ENCODE measurements at places on chromosomes 16 and 17.

GRCh38 chr17:36755586-36755985 is 154.2 kb downstream of the MRM1 start:
- DNase-seq = peak; percentile 17

DNA sequence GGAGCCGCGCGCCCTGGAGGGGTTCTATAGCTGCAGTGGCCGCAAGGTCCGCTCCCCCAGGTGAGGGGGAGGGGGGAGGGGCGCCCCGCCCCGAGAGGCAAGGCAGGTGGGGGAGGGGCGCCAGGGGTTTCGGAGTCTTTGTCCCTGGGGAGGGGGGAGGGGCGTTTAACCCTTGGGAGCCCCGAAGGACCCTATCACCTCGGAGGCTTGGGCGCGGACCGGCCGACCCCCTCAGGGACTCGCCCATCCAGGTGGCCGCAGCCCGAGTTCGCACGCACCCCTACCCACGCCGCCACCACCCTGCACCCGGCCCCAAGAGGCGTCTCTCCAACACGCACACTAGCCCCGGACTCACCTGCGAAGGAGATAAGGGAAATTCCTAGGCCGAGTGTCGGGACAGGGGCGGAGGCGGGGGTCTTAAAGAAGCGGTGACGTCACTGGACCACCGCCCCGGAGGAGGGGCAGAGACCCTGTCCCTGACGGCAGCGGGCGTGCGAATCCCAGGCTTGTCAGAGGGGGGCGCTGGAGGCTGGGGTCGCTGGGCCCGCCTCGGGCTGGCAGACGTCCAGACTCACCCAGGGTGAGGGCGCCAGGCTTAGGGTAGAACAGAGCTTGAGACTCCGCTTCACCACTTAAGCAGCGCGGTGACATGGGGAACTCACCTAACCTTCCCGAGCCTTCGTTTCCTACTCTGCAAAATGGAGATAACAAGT is at the start of gene CLDN6:
Gene CLDN6, minus strand, starts transcription at position 390 of the 713 bp plus-strand sequence. CDS start 2,162 bp downstream, outside the sequence.
- no peak for DNase-seq

DNA sequence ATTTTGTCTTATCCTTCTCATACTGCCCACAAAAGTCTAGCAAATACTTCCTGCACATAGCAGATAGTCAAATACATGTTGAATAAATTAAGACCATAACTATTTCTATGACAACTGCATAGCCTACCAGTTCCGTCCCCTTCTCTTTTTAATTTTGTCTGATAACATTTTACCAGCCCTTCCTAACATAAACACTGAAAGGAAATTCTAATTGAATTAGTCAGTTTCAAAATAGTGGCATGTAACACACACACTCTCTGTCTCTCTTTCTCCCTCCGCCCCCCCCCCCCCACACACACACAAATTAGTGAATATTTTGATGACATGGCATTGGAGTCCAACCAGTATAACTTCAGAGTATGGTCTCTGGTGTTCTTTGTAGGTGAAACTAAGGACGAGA is 41.8 kb downstream of the TNRC6C start:
- DNase-seq = peak; percentile 31

- peak; percentile 78 for DNase-seq
These were observed 24.1 kb downstream of the BAHCC1 start for GRCh38 chr17:81419319-81419885.

DNA sequence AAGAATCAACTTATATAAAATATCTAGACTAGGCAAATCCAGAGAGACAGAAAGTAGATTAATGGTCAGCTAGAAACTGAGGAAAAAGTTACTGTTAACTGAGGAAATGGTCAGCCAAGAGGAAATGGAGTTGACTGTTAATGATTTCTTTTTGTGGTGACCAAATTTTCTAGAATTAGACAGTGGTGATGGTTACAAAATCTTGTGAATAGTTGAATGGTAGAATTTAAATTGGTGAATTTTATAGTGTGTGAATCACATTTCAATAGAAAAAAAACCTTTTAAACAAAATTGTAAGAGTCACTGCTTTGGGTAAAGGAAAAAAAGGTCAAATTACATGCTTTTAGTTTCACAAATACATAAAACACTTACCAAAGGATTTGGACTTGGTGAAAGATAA is 30.0 kb downstream of the APPBP2 start:
- DNase-seq = no peak

GRCh38 chr17:82840431-82840831 is 609 bp upstream of the ZNF750 start:
- no peak for DNase-seq

- no peak for DNase-seq
These were observed 10.2 kb upstream of the RSKR start for GRCh38 chr17:28624148-28624547.

DNA sequence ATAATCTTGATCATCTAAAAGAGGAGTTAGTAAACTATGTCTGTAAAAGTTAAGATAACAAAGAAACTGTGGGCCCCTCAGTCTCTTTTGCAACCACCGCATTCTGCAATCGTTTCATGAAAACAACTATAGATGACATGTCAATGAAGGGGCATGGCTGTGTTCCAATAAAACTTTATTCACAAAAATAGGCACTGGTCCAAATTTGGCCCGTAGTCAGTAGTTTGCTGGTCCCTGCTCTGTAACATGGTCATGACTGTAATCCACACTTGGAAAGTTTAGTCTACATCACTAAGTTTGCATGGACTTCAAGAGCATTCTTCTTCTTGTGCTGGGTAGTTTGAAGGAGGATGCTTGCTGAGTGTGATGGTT is 299.3 kb upstream of the PSMD7 start:
- DNase-seq = no peak

DNA sequence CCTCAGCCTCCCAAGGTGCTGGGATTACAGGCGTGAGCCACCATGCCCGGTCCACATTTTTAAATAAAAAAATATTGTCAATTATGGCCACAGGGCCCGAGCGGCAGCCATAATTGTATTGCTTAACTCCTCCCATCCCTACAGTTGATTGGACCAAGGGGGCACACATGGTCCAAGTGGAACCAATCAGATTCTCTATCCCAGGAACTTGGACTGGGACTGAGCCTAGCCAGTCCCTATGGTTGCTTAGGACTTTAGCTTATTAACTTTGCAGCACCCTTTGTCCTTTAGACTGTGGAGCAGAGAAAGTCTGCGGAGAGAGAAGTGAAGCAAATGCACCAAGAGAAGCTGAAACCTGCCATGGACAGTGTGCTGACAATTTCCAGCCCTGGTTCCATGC is 5.5 kb upstream of the RDM1 start:
- DNase-seq = no peak

- DNase-seq = peak; percentile 70
These were observed 34.1 kb downstream of the HIC1 start for GRCh38 chr17:2089021-2089422.

- no peak for DNase-seq
These were observed 34.3 kb downstream of the C17orf75 start for GRCh38 chr17:32307658-32308057.

DNA sequence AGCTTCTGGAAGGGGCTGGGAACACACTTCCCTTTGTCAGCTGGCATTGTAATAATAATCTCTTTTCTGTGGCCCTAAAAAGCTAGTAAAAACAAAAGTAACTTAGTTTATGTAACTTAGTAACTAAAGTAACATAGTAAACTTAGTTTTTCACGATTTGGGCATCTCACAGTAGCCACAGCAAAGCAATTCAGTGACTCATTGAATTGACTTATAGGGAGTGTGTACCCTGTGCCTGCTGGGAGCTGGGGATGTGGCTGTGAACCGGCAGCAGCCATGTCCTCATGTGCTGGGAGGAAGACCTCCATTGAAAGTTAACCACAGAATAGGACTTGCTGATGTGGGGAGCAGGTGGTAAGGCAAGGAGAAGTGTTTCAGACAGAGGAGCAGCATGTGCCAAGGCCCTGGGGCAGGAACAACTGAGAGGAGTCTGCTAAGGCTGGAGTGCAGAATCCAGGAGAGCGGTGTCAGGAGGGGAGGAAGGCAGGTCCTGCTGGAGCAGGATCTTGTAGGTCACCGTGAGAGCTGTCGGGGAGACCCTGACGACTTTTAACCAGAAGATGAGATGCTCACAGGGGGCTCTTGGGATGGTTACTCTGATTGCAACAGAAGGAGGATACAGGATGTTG is 112.8 kb downstream of the PLCG2 start:
- no peak for DNase-seq

GRCh38 chr17:10370016-10370608 is 2.7 kb downstream of the MYH13 start:
- no peak for DNase-seq

DNA sequence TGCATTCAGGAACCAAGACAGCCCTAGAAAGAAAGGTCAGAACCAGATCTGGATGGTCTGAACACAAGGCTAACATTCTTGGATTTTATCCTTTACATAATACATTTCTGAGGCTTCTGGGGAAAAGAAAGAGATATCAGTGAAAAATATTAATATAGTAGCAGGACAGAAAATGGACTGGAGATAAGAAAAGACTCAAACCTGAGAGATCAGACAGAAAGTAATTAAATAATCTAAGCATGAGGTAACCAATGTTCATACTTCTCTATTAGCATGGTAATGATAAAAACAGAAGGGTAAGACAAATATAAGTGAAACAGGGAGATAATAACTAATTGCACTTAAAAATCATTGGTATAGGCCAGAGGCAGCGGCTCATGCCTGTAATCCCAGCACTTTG is 5.5 kb downstream of the TRIM37 start:
- DNase-seq = no peak

Data from AG08395 (cell line).